ENCODE measurements at places on chromosomes 5 and 9.
A peak's percentile ranks its signal among the peaks of the same experiment; 100 is the strongest.

- DNase-seq: no peak
These were observed 26.5 kb upstream of the DOCK2 start for GRCh38 chr5:169610606-169611005.

DNA sequence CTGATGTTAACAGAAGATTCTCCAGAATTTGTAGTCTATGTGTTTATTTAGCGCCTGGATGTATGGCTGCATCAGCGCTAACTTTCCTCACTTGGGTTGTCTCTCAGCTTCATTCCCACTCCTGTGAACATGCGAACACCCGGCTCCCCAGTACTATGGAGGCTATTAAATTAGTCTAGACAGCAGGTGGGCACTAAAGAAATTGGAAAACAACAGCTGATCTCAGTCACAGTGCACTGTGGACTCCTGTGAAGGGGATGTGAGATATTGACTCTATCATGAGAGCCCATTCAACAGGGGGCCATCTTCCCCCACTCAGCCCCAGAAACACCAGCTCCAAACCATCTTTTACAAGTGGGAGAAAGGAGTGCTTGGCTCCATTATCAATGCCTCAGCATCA is 471.0 kb downstream of the KDM4C start:
- no peak for DNase-seq

DNA sequence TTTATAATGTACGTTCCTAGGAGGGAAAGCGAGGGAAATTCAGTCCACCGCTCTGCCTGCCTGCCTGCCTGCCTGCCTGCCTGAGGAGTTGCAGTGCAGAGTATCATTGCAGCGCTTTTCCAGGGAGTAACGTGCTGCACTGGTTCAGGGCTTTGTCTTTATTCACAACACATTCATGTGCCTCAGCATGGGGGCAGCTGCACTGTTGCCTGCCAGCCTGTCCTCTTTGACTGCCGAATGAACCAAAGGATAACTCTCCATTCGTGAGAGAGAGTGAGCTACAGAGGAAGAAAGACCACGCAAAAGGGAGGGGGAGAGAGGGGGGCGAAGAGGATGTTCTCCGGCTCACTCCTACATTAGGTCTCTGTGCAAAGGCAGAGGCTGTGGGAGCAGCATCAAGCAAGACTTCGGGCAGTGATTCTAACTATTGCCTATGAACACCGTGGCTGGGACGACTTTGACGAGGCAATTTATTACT is 791.2 kb downstream of the MAT2B start:
- no peak for DNase-seq

GRCh38 chr5:153373130-153373498 is 117.4 kb upstream of the GRIA1 start:
- DNase-seq: no peak

DNA sequence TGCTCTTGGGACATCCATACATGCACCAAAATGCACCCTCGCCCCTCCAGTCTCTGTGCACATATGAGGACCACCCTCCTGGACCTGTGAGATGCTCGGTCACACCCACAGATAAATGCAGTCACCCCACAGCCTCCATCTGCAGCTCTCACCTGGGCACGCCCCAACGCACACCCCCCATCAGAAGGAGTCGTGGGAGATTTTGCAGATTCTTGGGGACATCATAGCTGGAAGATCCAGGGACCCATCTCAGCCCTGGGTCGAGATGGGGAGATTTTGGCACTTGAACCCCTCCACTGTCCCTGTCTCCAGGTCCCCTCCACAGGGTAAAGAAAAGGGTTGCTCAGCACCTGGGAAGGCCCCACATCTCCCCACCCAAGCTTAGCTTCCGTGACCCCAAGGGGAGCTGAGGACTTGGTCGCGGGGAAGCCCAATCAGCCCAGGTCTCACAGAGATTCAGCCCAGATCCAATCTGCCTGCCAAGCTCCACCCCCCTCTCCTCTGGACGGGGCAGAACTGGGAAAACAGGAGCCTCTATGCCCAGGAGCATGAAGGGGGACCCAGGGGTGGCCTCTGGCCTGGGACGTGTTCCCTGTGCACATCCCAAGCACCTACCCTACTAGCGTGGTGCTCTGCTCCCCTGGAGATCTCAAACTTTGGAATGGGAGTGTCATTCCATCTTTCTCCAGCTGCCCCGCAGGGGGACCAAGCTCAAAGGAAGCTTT is 89.2 kb upstream of the LMX1B start:
- DNase-seq: no peak

- no peak for DNase-seq
These were observed at the start of gene TRPM6 for GRCh38 chr9:74887041-74887980. TSS of gene TRPM6 (minus strand) at chr9:74887921. CDS start at chr9:74887856, 65 bp downstream.

GRCh38 chr5:141354900-141355469 is at the start of gene PCDHGA4:
TSS of gene PCDHGA4 (plus strand) at chr5:141355021. CDS start at chr5:141355108, 87 bp downstream.
- no peak for DNase-seq

- DNase-seq: no peak
These were observed 33.8 kb downstream of the SVEP1 start for GRCh38 chr9:110545705-110546104.

- DNase-seq: no peak
These were observed 505.3 kb downstream of the CCDC171 start for GRCh38 chr9:16058131-16058549.

DNA sequence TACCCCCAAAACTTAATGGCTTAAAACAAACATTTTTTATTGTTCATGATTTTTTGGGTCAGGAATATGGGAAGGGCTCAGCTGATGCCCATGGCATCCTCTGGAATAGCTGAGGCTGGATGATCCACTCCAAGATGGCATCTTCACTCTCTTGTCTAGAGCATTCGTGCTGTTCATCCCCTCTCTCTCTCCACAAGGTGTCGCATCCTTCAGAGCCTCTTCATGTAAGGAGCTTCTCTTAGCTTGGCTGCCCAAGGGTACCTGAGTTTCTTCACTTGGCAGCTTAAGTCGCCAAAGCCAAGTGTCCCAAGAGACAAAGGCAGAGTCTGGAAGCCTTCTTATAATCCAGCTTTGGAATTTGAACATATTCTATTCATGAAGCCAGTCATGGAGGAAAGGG is 294.7 kb downstream of the CHSY3 start:
- no peak for DNase-seq

DNA sequence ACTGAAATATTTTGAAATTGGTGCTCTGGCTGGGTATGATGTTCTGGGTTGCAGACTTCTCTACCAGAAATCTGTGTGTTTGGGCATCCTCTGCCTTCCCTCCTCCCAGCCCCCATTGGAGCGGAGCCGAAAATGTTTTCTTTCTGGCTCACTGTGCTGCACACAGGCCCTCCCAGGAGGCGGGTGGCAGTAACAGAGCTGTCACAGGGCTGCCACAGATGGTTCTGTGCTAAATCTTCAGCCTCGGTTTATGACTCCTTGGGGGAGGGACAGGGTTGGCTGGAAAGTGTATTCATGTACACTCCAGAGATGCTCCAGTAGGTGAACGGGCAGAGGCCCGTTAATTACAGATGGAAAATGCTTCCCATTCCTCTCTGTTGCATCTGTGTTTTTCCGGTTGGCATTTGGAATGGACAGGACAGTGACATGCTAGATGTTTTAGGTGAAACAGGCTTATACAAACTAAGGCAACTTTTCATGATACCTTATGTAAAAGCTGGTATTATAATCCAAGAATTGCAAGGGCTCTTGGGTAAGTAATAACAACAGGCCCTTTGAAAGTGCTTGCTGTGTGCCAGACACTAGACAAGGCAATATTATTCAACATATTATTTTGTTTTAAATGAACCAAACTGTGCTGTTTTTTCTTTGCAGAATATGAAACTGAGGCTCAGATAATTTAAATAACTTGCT is 180.2 kb downstream of the ADCY2 start:
- peak; percentile 52 for DNase-seq

GRCh38 chr9:127446713-127447415 is 4.3 kb downstream of the RPL12 start:
- DNase-seq: no peak

GRCh38 chr5:135162661-135163265 is 128.7 kb upstream of the PITX1 start:
- no peak for DNase-seq

GRCh38 chr5:171898386-171898785 is 108.1 kb downstream of the FBXW11 start:
- DNase-seq: no peak

DNA sequence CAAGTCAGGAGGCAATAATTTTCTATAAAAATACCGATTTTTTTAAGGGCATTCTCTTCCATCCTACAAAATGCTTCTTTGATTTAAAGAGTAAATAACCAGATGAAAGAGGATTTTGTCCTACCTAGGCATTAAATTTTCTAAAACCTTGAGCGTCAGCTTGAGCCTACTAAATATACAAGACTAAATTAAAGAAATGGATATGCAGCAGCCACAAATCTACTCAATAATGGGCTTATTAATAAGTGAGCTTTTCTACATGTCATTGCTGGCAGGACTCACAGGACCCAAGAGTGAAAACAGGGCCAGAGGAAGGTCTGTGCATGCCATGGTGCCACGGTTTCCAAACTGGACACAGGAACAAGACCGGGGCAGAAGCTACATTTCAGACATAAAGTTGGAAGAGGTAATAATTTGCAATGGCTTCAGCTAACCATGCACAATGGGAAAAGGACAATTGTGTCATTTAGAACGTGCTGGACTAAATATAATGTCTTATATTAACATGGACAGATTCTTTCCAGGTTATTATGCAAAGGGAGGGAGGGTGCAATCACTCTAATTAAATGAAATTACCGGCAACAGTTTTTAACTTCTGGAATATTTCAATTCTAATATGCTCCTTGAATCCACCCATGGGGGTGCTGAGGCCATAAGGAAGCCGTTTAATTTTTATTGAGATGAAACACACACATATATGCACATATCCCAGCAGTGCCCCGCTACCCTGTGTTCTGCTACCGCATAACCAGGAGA is 5.2 kb downstream of the WHRN start:
- DNase-seq: no peak

DNA sequence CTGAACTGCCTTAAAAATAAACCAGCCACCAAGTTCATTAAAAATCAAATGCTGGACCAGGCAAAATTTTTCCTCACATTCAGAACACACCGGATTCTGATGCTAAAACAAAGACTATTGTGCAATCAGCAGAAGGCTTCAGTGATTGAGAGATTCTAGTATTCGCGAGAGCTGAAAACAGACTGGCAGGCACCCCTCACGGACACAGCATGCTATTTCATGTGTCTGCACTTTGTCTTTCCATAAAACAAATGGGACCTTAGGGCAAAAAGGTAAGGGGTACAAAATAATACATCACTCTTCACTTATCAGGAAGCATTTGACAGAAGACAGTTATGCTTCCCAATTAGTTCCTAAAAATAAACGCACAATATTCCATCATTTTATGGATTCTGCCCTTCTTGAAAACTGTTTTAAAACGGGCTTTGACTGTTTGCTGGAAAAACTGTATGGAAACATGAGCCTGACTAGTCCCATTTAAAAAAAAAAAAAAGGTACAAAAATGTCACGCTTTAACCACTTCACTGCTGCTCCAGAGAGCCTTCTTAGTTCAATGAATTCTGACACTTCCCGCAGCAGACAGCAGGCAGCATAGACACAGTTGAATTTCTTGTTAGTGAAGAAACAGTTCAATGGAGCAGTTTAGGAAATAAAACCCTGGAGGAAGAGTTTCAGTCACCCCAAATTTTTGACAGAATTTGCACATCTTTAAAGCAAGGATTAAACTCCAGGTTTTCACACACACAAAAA is 99.2 kb downstream of the MED27 start:
- no peak for DNase-seq

- no peak for DNase-seq
These were observed 3.2 kb upstream of the ADRA1B start for GRCh38 chr5:159913048-159913447.

GRCh38 chr9:135081731-135082130 is 5.7 kb upstream of the OLFM1 start:
- DNase-seq: no peak

GRCh38 chr5:90201923-90202322 is 207.6 kb downstream of the CETN3 start:
- DNase-seq: no peak

DNA sequence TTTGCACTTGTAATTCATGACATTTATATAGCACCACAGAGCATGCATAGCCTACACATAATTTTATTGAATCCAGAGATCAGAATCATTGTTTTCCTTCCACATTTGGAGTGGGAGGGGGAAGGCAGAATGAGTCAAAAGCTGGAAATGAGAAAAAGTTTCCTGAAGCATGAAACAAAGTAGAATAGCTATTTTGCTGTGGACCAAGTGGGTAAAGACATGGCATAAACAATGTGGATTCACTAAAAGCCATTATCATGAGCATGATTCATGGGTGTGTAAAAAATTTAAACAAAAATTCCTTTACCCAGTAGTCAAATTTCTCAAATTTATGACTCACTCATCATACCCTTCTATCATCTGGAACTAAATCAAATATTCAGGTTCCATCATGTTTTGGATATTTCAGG is 97.9 kb downstream of the YIPF5 start:
- DNase-seq: no peak

DNA sequence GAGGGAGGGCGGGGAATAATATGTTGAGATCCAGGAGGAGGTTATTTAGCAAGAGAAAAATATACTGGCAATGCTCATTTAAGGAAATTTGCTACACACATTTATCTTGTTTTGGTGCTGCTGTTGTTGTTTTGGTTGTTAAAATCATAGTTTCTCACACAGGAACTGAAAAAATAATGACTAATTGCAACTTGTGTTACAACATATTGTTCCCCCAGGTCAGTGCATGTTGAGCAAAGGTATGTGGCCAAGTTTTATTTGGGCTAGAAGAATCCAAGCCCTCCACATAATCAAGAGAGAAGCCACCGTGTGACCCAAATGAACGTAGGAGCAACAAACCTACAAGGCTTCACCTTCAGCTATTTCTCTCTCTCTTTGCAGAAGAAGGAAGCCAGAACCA is 220.3 kb upstream of the DAPK1 start:
- DNase-seq: no peak

DNA sequence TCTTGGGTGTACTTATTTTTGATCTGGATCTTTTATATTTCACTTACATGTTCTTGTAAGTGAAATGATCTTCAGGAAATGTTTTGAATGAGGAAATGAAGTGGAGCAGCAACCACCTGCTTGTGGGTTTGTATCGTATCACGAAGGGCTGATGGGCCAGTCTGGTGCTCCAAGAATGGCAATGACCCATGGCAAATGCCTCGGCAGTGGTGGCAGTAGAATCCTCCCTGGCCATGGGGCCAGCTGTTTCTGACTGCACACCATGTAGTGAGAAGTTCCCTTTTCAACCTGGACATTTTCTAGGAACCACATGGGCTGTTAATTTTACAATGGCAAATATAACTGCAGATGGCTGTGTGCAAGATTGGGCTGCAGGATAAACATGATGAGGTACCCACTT is 29.9 kb downstream of the MAT2B start:
- no peak for DNase-seq

GRCh38 chr5:163330723-163331668 is 106.4 kb upstream of the CCNG1 start:
- DNase-seq: no peak

- no peak for DNase-seq
These were observed 34.2 kb upstream of the GOLGA1 start for GRCh38 chr9:124975131-124975530.

DNA sequence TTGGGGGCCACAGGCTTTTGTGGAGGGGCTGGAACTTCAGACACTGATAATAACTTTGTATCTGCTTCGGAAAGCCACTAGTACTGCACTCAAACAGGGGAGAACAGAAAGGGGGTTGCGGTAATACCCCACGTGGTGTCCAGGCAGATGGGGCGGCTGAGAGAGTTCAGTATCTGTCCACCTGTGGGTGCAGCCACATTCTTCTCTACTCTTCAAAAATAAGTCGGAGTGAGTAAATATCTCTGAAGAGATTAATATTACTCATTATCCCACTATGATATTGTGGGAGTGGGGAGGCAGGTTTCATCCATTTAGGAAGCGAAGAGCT is 102.1 kb upstream of the SSBP2 start:
- DNase-seq: no peak

- DNase-seq: no peak
These were observed 79.6 kb upstream of the RNU6ATAC start for GRCh38 chr9:134243778-134244467.

GRCh38 chr9:588981-589380 is 252.5 kb upstream of the DMRT1 start:
- no peak for DNase-seq

Data from cerebellar nuclear complex (tissue), 1 donor.